Suppressor macrophage (primary cell): ENCODE measurements at places on chromosomes 5 and 9.

- DNase-seq: no peak
Measured at GRCh38 chr9:87267251-87268070, 230.2 kb upstream of the DAPK1 start.

DNA sequence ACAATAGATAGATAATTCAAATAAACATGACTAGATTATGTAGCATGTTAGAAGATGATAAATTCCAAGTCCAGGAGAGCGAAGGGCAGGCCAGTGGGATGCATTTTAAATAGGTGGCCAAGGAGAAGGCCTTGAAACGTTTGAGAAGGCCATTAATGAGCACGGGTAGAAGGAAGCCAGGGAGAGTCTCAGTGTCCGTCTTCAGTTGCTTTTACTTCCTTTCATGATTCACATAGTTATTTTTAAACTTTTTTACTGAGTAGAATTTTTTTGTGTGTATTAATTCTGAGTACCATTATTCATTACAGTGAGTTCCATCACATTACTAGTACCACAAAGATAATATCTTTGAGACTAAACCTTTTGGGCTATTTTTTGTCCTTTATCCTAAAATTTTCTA is 259.2 kb downstream of the ARRDC3 start:
- DNase-seq: peak; percentile 25

DNA sequence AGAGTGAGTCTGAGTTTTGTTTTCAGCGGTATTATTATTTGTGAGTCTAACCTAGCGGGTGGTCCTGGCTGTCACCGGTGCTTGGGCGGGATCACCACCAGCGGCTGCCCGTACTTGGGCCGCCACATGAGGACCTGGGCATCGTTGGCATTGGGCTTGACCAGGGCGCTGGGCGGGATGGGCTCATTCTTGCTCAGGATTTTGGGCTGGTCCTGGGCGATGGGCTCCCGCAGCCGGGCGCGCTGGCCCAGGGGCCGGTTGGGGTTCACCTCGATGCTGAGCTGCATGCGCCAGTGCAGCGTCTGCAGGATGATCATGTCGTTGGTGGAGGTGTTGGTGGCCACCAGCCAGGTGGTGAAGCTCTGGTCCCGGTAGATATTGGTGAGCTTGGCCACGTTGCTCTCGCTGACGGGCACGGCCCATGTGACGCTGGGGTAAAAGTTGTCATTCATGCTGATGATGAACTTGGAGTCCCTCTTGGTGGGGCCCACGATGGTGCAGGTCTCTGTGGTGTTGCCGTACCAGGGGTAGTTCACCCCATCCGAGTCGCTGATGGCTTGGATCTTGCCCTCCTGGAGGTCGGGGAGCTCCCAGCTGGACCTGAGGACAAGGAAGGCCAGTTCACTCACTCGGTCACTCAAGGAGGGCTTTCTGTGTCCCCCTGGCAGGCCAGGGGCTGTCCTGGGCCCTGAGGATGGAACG is 15.4 kb downstream of the FAM78A start:
- no peak for DNase-seq

DNA sequence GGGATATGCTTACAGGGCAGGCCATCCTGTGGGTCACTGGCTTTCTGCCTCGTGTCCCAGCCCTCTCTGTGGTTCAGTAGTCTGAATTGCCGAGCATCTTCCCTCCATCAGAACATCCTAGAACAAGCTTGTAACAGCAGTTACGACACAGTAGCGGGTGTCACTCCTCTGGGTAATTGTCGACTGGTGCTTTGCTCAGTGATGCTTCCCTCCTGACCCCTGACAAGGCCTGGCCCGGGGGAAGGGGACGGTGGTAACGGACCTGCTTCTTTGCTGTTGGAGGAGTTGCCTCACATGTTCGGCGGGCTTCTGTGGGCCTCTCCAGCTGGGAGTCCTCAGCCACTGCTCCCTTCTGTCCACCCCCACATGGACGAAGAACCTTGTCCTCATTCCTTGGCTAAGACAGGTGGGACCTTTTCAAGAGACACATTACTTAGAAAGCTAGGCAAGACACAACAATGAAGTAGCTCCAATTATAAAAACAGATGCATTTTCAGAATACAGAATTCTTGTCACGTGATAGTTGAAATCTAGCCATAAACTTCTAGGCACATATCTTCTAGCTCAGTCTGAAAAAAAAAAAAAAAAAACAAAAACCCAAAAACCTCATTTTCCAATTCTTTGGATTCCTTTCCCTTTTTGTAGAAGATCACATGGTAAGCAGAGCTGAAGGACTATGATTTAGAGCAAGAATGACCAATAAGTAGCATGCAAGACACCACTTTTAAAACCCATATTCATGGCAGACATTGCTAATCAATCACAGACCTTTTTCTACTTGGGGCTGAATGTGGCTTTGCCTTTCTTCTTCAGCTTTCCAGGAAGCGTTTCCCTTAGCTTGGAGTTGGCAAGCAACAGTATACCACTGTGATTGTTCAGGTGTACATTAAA is 25.0 kb downstream of the HMCN2 start:
- DNase-seq: no peak

- DNase-seq: no peak
Measured at GRCh38 chr5:39624890-39625289, 200.1 kb upstream of the DAB2 start.

DNA sequence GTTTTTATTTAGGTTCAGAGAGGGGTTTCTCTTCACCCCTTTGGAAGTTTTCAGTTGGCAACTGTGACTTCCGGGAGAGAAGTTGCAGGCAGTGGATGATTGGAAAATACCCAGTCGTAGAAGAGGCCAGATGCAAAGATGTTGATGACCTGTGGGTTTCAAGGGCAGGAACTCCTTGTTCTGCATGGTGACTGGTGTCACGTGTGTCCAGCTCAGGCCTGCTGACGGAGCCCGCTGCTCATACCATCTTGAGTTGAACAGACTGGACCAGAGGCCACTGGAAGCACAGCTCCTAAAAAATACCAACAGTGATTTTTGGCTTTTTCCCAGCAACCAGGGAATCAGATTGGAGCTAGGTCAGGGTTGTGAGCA is 243.9 kb upstream of the KLF4 start:
- no peak for DNase-seq

DNA sequence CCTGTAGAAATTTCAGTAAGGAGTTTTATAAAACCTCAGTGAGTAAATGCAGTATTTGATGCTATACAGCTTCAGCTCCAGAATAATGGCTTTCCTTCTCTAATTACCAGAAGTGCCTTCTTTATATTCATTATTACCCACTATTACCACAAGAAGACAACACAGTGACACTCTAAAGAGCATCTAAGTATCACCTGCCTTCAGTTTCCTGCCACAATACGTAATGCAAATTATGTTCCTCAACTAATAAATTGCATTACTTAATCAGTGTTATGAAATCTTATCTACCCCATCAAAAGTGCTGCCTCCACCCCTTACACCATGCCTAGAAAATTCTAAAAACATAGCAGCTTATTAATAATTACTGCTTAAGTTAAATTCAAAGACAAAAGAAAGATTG is 91.9 kb downstream of the TRPM6 start:
- no peak for DNase-seq

DNA sequence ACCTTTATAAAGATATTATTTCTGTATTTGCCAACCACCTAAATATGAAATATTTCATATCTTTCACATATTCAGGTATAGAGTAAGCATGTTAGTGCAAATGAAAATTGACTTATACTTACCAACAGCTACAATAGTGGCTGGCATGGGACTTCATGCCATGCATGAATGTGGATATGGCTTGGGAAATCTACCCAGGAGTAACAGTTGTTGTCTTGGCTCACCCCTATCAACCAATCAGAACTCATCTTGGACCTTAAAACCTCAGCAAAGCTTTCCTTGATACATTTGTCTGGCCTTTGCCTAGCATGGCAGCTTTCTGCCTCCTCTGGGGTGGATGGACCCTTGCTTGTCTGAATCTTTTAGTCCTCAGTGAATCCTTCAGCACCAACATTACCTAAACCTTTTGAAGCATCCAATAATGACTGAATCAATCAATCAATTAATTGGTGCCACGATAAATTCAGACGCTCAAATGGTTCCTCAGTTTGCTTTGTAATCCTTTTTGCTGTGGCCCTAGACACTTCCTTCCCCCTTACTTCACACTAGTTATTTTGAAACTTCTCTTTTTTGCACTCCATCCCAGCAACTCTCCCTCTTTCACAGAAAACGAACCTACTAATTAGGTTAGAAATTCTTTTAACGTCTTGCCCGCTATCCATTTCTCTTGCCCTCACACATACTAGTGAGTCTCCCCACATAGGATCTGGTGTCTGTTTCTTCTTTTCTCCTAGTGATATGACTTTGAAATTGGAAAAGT is 132.3 kb upstream of the ZNF608 start:
- peak; percentile 64 for DNase-seq

- no peak for DNase-seq
Measured at GRCh38 chr5:133114933-133115310, 63.1 kb downstream of the HSPA4 start.

- no peak for DNase-seq
Measured at GRCh38 chr5:87132696-87133095, 135.0 kb upstream of the RASA1 start.

- DNase-seq: no peak
Measured at GRCh38 chr9:93690618-93691017, 114.2 kb downstream of the PHF2 start.

DNA sequence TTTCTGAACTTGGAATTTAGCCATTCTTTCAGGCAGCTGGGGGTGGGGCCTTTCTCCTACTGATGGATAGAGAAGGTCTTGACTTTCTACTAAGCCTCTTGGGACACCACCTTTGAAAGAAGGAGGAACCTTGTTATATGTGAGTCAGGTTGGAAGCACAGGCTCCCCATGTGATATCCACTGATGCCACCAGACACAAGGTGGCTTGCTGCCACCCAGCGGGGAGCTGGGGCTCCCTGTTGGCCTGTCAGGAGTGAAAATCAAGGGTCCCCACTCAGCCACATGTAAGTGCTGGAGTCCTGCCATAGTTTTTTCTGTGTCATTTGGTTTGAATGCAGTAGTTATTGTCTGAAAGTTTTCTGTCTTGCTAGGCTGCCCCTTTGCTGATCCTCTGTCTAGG is 252.4 kb upstream of the NFIL3 start:
- DNase-seq: no peak

DNA sequence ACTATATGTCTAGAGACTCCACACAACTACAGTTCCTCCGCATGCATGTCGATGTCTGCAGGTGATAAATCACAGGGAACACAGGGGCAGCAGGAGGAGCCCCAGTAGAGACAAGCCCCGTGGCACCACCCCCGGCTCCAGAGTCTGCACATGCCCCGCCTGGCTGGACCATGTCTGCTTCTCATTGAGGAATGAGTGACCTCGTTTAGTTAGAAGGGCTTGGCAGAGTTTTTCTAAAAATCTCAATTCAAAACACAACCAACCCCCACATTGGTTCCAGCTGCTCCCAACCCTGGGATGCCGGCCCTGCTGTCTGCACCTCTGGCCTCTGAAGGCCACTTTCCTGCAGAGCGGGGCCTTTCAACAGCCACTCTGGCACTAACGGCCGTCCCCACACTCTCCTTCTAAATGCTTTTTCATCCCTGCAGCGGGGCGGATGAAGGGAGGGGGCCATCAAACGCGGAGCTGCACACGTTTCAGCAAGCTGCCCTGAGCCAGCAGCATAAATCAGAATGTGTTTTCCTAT is 106.3 kb downstream of the ROR2 start:
- DNase-seq: peak; percentile 24

DNA sequence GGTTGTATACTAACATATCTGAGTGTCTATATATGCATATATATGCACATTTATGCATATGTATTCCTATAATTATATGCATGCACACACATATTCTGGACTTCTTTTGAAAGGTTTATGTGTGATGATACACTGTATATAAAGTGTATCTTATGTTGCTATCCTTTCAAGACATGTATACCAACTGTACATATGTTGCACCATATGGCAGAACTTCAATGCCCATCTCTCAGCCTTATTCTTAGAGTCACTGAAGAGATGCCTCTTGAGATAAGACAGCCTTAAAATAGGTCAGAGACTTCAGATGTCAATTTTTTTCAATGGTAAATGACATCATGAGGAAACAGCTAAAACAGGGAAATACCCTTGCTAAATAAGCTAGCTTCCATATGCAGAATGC is 461.4 kb downstream of the SPATA31D1 start:
- no peak for DNase-seq

DNA sequence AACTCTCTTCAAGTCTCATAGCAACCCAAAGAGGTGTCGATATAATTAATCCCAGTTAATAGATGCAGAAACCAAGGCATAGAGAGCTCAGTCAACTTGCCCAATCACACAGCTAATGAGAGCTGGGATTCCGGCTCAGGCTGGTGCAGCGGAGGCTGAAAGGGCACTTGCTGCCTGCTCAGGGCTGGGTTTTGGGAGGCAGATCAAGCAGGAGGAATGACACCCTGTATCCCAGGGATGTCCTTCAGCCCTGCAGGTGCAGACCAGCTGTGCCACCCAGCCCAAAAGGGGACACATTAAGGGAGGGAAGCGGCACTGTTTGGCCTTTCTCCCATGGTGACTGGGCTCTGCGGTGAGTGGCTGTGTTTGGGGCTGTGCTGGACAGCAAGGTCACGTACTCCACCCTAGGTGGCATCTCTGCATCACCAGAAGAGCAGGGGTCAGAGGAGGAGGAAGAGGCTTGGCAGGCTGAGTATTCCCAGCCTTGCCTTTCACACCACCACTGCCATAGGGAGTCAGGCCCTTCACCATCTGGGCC is 124.1 kb downstream of the MVB12B start:
- DNase-seq: no peak

GRCh38 chr9:3980212-3980611 is 319.7 kb downstream of the GLIS3 start:
- DNase-seq: no peak

DNA sequence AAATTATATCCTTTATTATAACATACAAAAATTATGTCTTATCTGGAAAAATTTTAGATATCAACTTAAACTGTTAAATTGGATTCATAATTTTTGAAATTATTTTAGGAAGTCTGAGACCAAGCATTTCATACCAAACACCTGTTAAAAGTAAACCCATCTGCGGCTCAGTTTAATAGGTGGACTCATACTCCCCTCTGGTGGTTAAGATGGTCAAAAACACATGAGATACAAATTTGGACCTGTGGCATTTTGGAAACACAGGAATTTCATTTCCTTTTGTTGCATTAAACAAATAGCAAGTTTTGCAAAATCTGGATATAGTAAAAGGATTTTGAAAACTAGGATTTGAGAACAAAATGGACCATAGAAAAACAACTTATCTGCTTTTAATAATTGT is 53.7 kb downstream of the RGMB start:
- peak; percentile 3 for DNase-seq

- peak; percentile 47 for DNase-seq
Measured at GRCh38 chr9:110257097-110257841, 962 bp upstream of the TXN start.
